MCF 10A (cell line): ENCODE measurements at places on chromosomes 7 and 10.

DNA sequence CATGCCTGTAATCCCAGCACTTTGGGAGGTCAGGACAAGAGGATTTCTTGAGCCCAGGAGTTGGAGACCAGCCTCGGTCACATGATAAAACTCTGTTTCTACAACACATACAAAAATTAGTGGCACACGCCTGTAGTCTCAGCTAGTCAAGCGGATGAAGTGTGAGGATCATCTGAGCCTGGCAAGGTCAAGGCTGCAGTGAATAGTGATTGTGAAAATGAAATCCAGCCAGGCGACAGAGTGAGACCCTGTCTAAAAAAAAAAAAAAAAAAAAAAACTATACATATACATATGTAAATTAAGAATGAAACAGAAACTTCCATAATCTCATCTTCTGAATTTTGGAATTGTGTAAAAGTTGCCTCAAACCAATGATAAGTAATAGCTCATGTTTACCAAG, 18.2 kb upstream of the FAM170B start:
- no peak for DNase-seq

DNA sequence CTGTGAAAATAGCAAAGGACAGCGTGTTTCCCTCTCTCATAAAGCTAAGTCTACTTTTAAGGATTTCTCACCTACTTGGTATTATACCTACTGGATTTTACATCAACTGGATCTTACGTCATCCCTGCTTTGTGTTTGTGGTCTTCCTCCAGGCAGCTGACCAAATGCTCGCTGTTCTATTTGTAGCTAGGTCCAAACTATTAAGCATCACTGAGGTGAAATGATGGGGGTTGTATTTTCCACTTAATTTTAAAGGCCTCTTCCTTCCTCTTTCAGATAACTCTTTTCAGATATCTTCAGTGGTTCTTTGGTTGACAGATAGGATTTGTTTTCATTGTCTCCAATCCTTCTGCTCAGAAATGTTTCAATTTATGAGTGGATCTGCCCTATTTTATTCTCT, 169.7 kb downstream of the RNLS start:
- no peak for DNase-seq

GRCh38 chr7:98860071-98860470, 9.7 kb downstream of the TMEM130 start:
- no peak for DNase-seq

DNA sequence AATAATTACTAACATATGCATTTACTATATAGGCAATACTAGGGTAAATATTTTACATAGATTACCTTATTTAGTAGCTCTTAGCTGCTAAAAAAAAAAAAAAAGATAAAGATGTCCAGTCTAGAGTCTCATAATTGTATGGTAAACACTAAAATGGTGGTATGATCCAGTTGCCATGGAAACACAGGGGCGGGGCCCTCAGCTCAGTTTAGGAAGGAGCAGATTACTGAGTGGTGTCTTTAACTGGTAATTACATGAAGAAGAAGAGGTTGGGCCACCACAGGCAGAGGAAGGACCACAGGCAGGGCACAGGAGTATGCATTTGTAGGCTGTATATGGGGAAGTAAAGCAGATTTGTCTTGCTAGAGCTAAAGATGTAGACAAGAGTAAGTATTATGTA, 43.7 kb downstream of the ITGB8 start:
- DNase-seq = no peak

DNA sequence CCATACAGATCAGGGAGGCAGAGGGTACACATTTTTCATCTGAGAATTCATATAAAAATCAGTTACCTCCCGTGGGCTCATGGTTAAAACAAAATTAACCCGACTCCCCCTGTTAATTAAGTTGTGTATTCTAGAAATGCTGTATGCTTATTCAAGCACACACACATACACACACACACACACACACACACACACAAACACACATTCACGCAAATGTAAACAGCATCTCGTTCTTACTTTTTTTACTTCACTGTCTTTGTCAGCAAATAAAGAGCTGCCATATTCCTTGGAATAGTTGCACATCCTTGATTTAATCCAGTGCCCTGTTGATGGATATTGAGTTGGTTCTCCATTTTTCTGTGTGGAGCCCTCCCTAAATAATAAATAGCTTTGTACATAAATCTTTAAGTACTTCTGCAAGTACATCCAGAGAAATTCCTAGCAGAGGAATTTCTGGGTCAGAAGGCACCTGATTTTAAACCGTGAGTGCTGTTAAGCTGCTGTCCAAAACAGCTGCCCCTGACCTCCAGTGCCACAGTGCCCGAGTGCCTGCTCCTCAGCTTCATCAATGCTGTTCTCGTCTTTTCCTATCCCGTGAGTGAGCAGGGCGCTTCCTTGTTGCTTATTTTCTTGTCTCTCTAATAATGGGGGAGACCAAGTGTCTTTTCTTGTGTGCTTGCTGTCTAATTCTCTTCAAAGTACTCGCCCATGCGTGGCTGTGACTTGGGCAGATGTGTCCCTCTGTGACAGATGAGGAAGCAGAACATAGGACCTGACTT, 117.2 kb downstream of the RGS10 start:
- no peak for DNase-seq

GRCh38 chr7:7263297-7264230, 81.2 kb downstream of the C1GALT1 start:
- DNase-seq = no peak

DNA sequence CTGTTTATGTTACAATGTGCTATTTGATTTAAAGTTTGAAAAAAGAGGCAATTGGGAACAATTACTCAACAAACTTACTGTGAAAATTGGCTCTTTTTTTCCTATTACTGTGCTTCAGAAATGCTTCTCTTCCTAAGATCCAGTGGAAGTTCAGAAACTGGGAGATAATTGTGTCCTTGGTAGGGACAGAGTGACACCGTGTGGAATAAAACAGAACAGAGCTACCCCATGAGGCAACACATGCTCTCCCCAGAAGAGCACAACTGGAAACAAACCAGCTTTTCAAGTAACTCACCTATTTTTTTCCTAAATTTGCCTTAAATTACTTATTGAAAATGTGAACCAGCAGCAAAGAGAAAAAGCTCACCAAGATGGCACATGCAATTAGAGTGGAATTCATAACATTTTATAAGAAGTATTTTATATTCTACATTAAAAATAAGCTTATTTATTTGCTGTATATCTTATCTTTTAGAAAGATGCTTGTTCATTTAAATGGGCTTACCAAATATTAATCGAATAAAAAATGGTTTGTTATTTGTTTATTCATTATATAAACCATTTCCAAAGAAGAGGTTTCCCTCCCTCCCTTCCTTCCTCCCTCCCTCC, 346.1 kb upstream of the ANKRD30A start:
- DNase-seq = peak; percentile 62

DNA sequence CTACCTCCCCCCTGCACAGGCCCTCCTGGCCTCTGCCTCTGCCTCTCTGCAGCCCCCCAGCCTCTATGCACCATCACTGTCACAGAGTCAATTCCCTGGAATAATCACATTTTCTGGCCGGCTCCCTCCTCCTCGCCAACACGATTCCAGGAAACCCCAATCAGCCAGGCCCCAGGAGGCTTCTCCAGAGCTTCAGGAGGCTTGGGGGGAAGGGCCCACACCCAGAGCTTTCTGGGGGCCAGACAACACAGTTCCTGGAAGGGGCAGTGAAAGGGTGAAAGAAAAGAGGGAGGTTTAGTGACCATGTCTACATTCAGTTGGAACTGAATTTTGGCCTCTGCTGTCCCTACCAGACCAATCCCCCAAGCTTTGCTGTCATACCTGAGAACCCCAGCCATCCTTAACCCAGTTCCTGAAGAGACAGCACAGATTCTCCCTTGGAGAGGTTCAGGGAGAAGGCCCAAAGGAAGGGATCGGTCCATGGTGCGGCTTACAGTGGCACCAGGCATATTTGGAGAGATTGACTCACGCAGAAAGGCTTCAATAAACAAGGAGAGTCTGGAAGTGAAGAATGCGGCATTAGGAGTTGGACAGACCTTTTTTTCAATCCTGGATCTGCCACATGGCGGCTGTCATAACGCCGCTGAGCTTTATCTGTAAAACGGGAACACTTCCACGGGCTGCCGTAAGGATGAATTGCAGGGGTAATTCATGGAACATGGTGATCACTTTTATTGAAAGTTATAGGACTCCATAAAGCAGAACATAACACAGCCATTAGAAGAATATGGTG, 89.0 kb downstream of the NEURL1 start:
- DNase-seq = no peak

DNA sequence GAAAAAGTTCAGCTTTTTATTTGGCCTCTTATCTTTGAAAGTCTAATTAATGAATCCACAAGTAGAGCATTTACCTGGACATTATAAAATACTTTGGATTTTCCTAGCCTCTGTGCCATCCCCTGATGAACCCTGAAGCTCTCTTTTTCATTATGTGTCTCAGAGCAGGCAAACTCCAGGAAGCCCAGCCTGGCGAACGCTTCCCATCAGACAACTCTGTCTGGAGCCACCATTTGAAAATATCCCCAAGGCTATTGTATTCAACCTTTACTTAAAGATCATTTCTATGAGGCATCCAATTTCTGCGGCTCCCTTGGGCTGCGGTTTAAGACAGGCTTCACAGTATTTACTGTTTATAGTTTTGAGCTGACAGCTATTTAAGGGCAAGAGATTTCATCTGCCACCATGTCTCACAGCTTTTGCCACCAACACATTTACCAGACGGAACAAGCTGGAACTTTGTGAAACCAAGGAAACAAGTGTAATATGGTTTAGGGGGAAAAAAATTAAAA, 257.2 kb upstream of the GLI3 start:
- peak; percentile 42 for DNase-seq

GRCh38 chr10:120783867-120784266, 67.3 kb upstream of the WDR11 start:
- no peak for DNase-seq

DNA sequence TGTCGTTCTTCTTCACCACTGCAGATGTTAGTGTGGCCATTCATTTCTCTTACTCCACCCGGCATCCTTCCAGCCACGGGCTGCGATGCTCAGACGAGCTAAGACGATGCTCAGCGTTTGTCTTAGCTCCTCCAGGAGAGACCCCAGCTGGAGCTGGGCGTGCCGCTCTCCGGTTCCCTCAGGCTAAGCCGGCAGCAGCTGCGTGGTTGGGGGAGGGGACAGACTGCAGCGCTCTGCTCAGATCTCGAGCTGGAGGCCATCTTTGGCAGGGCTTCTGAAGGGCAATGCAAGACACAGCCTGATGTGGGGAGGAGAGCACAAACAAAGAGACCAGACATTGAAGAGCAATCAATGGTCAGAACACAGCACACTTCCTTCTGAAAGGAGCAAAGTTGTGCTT, 4.8 kb downstream of the INA start:
- DNase-seq = no peak
